ENCODE measurements at places on chromosomes 2 and 18.

- DNase-seq, result no peak
These were observed 189.9 kb upstream of the GALNT5 start for GRCh38 chr2:157067562-157067961.

DNA sequence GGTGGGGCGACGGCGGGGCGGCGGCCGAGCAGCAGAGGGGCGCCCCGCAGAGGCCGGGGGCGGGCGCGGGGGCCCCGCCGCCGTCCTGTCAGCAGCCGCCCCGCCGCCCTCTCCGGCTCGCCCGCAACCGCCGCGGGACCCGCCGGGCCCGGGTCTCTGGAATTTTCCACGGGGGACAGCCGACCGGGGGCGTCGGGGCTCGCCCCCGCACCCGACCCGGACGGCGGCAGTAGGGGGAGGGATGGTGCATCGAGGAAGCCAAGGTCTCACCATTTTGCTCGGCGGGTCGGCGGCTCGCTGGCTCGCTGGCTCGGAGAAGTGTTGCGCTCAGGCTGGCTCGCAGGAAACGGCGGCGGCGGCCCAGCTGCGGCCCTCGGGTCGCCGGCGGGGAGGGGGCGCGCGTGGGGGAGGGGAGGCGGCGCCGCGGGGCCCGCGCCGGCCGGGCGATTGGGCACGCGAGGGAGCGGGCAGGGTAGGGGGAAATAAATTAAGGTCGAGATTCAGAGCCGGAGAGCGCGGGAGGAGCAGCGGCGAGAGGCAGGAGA is 405 bp downstream of the PPP3R1 start:
- DNase-seq, result no peak

DNA sequence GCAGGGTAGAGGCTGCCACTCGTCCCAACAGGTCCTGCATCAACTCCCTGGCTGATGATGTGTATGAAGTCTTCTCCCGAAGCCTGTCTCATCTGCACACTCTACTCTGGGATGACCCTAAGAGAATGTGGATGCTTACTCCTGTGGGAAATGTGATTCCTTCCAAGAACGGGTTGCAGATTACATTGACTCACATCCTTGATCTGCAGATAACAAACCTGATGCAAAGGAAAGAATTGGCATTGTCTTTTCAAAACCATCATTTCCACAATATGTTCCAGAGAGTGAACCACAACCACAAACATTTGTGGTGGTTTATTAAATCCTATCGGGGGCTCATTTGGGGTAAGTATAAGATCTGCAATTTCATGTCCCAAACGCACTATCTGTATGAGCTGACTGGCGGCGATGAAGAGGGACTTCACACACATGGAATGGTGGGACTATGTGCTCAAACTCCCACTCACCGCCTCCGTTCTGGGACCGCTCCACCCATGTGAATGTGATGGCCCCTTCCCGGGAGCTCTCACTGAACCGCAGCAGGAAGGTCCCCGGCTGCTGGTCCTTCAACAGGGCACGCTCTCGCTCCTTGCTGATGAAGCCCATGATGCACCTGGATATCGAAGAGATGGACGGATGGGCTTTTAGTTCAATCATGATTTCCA is 35.5 kb downstream of the STAT1 start:
- no peak for DNase-seq

GRCh38 chr2:233262562-233262961 is 11.1 kb downstream of the ATG16L1 start:
- no peak for DNase-seq

DNA sequence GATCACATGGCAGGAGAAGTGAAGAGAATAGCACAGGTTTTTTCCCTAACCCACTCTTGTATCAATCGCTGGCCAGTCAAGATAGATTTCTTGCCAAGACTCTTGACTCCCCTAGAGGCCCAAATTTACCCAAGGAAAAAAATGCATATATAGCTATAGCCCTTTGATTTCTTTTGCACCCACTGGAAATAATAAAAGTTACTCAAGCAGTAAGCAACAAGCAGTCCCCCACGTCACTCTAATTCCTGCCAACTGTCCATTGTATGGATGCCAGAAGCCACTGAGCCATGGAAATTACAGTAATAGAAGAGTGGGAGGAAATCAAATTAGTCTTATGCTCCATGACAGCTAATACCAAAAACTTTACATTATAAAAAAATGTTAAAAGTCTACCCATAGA is 125.3 kb upstream of the SLC39A10 start:
- peak; percentile 30 for DNase-seq

DNA sequence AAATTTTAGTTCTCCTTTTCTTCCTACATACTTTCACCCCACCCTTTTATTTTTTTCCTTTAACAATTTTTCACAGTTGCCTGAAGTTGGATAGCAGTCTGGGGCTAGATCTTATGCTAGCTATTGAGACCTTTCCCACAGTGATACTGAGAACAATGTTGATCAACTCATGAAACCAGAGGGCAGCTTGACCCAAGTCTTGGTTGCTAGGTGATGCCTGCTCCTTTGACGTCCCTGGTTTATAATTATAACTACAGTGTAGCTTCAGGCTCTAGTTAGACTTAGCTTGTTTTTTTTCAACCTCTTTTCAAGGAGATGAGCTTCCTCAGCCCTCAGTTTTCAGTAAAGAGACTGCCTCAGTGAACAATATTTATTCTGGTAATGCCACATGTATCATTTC is 648.5 kb downstream of the IRS1 start:
- DNase-seq, result no peak

DNA sequence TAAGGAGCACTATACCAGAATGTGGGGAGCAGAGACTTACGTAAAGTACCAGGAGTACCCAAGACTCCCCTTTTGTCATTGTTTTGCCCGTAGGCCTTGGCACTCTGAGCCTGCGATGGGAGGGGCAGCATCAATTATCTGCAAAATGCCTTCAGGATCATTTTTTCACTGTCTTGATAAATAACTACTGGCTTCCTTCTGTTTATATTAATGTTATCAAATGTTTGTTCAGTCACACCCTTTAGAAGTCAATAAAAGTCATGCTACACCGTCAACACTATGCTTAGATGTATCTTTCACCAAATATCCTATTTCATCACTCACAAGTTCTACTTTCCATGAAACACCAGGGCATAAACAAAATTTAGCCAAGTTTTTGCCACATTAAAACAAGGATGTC is 116.3 kb downstream of the FSIP2 start:
- no peak for DNase-seq

DNA sequence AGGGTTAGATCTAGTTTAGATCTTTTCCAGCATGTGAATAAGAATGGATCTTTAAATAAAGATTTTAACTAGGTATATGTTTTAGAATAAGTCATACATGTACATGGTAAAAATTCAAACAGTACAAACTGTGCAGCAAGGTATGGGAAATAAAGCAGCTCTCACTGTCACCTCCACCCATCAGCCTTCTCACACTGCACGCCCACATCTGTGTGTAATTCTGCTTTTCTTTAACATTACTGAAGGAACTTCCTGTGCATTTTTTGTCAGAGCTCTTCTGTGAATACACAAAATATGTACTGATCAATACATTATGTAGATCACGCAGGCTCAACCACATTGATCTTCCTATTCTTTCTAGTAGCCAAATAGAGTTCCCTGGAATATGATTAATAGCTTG is 3.4 kb downstream of the CASP8 start:
- DNase-seq, result no peak

- DNase-seq, result peak; percentile 27
These were observed 95.9 kb upstream of the GRB14 start for GRCh38 chr2:164717000-164717803.

DNA sequence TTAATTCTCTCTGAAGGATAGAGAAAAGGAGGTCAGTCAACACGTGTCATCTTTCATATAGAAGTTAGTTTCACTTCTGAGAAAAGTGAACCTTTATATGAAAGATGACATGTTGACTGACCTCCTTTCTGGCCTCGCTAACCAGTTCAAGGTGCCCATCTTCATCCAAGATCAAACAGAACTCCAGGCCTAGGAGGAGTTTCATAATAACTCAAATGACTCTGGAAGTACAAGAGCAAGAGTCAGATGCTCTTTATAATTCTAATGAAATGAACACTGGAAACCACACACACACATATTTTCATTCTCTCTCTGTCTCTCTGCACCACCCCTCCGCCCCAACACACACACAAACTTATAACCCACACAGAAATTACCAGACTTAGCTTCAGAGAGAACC is 16.3 kb downstream of the ANKRD44 start:
- no peak for DNase-seq

GRCh38 chr2:148812306-148812705 is 62.7 kb upstream of the KIF5C start:
- no peak for DNase-seq

DNA sequence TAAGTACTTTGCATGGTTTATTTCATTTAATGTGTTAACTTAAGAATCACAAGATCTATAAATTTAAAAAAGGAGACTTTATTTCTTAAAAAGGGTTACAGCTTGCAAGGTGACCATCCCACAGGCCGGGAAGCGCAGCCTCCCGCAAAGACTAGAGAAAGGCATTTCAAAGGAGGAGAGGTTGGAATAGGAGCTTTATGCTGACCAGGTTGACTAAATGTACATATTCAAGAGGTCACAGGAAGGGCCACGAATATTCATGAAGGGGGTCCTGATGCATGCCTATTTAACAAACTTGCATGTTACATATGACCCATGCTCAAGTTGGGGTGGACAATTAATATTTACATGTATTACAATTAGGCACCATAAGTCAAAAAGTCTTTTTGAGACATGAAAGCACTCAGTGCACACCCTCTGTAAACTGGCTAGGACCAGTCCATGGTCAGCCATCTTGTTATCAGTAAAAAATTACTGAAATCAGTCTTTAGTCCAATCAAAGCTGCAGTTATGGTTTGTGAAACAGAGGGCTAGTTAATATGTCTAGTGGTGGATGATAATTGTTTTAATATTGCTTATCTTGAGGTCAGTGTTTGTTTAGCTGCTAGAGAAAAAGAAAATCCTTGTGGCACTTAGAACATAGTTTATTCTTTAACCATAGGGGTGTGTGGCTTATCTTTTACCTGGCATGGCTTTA is 169.3 kb downstream of the KCNE4 start:
- no peak for DNase-seq

DNA sequence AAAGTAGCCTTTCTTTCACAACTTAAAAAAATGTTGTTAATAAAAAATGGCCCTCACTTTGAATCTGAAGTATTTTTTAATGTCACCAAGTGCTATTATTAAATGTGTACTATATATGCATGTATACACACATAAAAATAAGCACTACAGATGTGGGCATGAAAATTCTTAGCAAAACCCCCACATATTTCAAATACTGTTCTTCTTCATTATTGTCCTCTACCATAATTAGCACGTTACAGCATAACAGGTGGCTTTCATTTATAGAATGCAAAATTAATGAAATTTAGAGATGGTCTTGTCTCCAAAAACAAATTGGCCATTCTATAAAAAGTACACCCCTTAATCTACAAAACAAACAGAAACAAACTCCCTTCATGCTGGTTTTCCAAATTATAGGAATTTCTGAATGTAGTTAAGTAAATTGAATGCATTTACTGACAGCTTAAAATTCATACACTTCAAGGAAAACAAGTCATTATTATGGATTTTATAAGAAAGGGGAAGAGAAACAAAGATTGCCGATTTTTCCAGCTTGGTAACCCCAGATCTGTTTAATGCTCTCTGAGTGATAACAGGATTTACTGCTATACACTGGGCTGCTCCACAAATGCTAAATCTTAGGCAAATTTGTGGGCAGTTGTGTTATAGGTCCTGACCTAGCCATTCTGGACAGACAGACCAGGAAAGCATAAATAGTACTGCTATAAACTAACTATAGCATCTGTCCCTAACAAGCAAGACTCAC is 67.2 kb downstream of the SPRED2 start:
- DNase-seq, result no peak

GRCh38 chr2:143901185-143901842 is 618.6 kb downstream of the ZEB2 start:
- DNase-seq, result no peak

- DNase-seq, result no peak
These were observed 20.7 kb upstream of the GYPC start for GRCh38 chr2:126635281-126635680.

- no peak for DNase-seq
These were observed 200.6 kb downstream of the ZFP36L2 start for GRCh38 chr2:43025709-43026295.

- DNase-seq, result no peak
These were observed 249.3 kb upstream of the FSHR start for GRCh38 chr2:49403637-49404036.

DNA sequence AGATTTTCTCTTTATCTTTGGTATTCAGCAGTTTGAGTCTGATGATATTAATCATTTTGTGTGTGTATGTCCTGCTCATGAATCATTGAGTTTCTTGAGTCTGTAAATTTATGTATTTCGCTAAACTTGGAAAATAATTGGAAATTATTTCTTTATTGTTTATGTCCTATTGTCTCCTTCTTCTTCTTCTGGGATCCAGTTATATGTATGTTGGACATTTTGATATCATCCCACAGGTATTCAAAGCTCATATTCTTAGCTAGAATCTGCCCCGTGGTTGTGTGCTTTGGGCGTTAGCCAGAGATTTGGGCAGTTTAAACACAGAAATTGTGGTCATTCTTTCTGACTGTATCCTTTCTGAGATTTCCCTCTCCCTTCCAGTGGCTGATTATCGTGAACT is 243.0 kb upstream of the SPRED2 start:
- no peak for DNase-seq

DNA sequence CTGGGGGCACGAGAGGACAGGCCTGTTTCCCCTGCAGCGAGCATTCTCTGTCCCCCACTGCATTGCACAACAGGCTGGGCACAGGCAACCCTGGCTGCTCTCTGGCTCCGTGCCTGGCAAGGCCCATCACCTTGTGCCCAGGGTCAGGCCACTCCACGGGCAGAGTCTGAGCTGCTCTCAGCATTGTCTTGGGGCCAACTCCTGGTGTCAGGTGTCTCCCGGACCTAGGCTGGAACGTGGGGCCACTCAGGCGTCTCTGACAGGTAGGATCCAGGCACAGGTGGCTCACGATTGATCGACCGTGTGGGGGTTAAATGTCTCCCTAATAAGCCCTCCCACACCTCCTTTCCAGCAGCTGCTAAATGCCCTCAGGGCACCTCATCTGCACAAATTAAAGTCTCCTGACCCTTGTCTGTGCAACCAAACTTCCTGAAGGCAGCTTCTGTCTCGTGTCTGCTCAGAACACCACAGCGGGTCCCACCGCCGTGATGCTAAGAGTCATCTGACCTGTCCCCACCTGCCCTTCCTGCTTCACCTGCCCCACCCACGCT is 66.6 kb upstream of the GPC1 start:
- DNase-seq, result no peak

- peak; percentile 79 for DNase-seq
These were observed 37.4 kb downstream of the ACTR2 start for GRCh38 chr2:65264821-65265670.

Measured in muscle of arm (tissue), 14 donors.